ENCODE measurements at places on chromosomes 16 and 17.

GRCh38 chr16:6574146-6574545 lies 758.5 kb upstream of the RBFOX1 start:
- DNase-seq = no peak

DNA sequence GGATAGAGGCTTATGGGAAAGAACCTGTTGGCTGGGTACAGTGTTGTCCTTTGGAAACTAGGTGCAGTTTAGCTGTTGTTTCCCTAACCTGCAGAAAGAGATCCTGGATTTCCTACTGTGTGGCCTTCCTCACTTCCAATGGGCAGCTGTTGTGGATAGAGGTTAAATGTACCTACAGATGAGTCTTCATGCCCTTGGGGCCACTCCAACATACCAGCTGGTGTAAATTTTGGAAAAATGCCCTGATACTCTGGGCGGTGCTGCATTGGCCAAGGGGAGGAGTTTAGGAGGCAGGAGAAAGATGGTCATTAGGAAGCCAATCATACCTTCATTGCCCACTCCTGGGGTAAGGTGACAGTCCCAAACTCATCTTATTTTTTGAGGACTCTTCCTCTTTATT lies 70.2 kb downstream of the SNX11 start:
- DNase-seq = no peak

GRCh38 chr16:88716601-88717001 lies 10.3 kb downstream of the CTU2 start:
- no peak for DNase-seq

GRCh38 chr17:40283662-40284061 lies 4.0 kb upstream of the CDC6 start:
- DNase-seq = no peak

Data from WERI-Rb-1 (cell line).